OCI-LY7 (cell line): ENCODE measurements at places on chromosomes 5 and 9. TPM values are rescaled to one million over a fixed set of nuclear protein-coding genes. Genes with fewer than 3 reads are reported as not detected.

GRCh38 chr5:77305222-77305846 lies 94.9 kb downstream of the PDE8B start:
- DNase-seq, result no peak

GRCh38 chr5:66002415-66002814 lies 76.0 kb downstream of the ERBIN start:
- DNase-seq, result no peak

GRCh38 chr5:72604111-72604797 lies 97.0 kb upstream of the ZNF366 start:
- DNase-seq, result no peak

DNA sequence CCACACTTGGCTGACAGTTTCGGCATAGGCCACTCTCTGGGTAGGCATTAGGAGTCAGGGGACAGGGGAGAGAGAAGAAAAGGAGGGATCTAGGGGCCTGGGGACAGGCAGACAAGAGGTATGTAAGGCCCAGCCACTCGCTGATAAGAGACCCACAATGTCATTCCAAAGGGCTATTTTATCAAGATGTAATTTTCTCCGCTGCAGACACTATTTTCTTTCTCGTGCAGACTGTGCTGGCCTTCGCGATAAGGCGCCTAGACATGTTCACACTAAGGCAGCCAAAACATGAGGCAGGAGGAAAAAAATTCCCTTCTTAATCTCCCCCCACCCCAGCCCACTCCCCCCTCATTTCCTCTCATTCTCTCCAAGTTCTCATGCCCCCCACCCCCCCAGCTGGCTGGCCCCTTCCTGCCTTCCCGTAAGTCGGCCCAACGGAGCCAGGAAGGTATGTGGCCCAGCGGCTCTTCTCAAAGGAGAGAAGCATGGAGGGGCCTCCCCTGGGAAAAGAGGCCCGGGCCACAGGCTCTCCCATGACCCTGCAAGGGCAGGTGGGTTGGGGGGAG lies 44.9 kb upstream of the SYNPO start:
- no peak for DNase-seq

Gene PCDHB16
- not detected in 2 replicates for total RNA-seq
